NCI-H446 treated with DMSO at 0.1 percent for 48 hours (cell line): ENCODE measurements at places on chromosomes 5 and 9.

DNA sequence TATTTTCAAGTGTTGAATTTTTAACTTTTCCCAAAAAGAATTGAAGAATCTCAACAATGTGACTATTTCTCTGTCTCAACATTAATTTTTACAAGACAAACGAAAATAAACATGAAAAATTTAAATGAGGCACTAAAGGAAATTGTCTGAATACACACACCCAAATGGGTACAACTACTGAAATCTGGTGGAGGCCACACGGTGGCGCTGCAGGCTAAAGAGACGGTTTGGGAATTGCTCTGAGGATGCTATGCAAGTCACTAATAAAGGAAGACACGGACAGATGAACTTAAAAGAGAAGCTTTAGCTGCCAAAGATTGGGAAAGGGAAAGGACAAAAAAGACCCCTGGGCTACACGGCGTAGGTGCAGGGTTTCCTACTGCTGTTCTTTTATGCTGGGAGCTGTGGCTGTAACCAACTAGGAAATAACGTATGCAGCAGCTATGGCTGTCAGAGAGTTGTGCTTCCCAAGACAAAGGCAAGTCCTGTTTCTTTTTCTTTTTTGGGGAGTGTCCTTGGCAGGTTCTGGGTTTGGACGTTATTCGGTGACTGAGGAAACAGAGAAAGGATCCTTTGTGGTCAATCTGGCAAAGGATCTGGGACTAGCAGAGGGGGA is at the start of gene PCDHB10:
PCDHB10 (plus strand) TSS at position 244 of the 616 bp plus-strand sequence; CDS start at position 444, 200 bp downstream.
- no peak for DNase-seq

DNA sequence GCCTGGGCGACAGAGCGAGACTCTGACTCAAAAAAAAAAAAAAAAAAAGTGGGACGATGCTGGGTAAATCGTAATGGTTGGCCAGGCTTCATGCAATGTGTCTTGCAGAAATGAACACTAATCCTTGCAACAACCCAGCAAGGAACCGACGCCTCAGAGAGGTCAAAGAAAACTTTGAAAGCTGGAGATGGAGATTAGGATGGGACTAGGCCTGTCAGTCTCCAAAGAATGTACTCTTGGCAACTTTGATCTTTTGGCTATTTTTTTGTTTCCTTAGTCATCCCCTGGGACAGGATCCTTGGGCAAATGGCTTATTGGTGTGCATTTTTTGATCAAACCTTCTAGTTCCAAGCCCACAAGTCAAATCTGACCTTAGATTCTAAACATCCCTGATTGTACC is 10.6 kb upstream of the PWWP2A start:
- no peak for DNase-seq

- DNase-seq = no peak
Measured at GRCh38 chr9:38074441-38074961, 5.5 kb upstream of the SHB start.

GRCh38 chr9:83572524-83572923 is 34.3 kb upstream of the FRMD3 start:
- no peak for DNase-seq

GRCh38 chr5:174323878-174324281 is 278.4 kb downstream of the NSG2 start:
- no peak for DNase-seq

- DNase-seq = no peak
Measured at GRCh38 chr9:99108131-99108530, 3.2 kb downstream of the TGFBR1 start.

DNA sequence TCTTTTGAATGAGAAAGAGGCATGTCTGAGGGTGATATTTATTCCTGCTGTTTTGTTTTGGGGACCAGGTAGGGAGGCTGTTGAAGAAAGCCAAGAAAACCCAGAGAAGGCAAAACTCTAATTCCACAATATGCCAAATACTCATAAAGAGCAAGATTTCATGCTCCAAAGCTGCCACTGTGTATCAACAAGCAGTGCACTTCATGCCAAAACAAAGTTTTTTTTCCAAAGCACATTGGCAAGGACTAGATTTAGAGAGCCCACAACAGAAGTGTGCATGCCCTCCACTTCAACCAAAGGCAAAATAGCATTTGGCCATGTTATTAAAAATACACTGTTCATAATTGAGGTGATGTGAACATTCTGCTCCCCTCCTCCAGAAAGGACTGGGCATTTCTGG is 229.9 kb downstream of the EBF1 start:
- peak; percentile 68 for DNase-seq

- no peak for DNase-seq
Measured at GRCh38 chr5:17230808-17231525, 13.5 kb downstream of the BASP1 start.

- DNase-seq = no peak
Measured at GRCh38 chr9:37902796-37903646, 906 bp downstream of the SLC25A51 start.

GRCh38 chr9:419571-420171 is 205.0 kb downstream of the DOCK8 start:
- no peak for DNase-seq

DNA sequence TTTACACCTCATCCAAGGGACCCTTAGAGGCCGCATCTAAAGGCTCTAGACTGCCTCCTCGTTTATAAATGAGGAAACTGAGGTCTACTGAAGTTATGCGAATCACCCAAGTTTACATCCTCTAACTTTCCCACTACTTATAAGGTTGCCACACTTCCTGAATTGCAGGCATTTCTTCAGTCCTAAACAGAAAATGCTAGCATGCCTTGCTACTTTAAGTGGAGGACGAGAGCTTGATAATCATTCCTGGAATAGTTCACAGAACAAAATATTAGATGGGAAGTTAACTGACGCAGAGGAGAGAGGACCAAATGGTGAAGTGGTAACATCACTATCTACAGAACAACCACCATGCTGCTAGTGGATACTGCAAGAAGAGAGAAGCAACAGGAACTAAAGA is 85.8 kb downstream of the GNAQ start:
- no peak for DNase-seq

DNA sequence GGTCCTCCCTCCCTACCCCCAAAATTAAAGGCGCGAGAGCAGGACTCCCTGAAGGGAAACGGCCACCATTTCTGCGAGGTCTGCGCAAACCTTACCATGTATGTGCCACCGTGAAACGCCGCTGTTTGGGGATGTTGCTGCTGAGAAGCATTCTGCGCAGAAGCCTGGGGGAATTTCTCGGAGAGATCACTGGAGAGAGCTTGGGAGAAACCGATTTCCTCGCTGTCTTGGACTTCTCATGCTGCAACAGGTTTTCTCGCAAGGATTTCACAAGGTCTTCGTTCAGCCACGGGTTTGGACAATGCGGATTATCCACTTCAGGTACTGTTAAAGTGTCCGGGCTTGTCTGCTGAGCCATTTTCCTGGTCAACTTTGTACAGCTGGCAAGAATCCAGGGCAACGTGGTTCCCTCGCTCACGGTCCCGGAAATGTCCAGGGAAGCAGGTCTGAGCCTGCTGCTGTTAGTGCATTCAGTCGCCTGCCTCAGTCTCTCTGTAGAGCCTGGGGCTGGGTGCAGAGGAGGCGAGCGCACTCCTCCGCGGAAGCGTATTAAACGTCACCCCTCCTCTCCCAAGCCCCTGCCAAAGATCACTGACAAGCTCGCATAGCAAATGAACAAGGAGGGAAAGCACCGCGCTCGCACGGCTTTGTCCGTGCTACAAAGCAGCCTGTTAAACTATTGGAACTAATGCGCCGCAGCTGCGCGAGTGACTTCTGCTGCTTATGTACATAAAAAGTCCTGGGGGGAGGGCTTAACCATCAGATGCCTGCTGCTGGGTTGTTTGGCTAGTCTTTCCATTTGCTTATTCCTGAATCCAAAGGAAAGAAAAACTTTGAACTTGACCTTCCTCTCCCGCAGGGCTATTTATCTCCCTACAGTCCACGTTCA is 125.1 kb downstream of the PDE4D start:
- DNase-seq = peak; percentile 91

GRCh38 chr5:34728236-34728635 is 72.1 kb downstream of the RAI14 start:
- no peak for DNase-seq

DNA sequence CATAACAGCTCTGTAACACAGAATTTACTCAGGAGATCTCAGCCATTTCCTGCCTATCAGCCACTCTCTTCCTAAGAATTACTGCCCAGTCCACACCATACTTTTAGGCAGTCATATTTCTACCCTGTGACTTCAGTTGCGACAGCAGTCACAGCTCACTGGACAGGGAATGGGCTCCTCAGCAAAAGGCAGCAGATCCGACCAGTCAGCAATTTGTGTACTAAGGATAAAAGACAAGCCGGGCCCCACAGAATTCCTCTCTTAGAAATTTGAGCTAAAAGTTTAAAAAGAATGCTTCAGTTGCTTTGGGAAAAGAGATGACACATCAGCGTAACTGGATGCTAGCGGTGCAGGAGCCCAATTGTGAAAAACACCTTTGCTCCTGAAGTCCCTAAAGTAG is 172.1 kb downstream of the ENC1 start:
- DNase-seq = no peak

DNA sequence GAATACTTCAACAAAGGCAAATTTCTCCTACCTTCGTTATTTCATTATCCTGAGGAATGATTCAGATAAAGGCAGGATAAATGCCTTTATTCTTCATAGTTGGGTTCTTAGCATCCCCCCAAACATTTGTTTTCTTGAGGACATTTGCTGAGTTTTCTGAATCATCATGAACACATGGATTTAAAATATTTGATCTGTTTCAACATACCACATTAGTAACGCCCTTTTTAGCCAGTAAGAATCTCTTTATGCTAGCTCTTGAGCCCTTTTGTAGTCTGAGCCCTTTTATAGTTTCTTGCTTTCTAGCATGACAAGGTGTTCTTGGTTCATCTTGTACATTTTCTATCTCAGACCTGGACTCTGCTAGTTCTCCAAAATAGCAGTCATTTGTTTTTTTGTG is 27.9 kb downstream of the SKIC3 start:
- DNase-seq = no peak

GRCh38 chr9:33778700-33779351 is 16.5 kb upstream of the PRSS3 start:
- DNase-seq = peak; percentile 19

DNA sequence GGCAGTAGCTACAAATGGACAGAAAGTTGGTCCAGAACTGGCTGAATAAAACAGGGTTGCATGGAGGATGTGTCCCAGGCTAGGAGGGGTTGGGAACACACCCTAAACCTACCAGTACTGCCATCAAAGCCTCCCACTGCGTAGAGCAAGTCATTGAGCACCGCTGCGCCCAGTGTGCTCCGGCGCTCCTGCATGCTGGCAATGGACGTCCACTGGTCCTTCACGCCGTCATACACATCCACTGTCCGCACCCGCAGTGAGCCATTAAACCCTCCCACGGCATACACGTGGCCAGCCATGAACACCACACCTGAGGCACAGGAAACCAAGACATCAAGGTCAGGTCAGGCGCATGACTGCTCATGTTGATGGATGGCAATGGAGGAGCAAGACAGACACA is 97.0 kb downstream of the KLHL3 start:
- no peak for DNase-seq

DNA sequence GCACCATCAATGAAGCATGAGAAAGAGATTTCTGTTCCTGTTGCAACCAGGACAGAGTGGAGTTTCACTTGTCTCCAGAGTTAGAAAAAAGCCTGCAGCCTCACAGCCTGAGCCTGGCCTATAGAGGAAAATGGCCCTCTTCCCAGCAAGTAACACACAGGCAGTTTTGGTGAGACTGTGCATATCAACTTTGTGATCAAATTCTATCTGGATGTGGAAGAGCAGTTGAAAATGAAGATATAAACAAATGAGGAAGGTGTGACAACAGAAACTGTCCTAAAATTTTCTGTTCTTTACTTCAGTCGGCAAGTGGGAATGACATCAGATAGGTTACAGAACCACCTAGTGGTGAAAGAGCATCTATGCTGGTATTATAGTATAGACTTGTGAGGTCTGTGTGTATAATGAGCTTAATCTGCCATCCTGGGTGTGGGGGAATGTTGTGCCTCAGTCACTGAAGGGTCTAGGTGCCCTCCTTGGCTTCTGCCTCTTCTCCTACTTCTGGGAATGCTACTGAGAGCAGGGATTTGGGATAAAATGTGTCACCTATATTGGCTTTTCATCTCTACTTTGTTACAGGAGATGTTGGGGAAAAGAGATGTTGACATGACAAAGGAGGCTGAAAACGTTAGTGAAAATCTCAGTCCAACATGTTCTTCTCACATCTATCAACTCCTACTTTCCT is 28.2 kb downstream of the YIPF5 start:
- DNase-seq = peak; percentile 20

GRCh38 chr5:144487761-144488160 is 317.1 kb downstream of the KCTD16 start:
- DNase-seq = no peak

DNA sequence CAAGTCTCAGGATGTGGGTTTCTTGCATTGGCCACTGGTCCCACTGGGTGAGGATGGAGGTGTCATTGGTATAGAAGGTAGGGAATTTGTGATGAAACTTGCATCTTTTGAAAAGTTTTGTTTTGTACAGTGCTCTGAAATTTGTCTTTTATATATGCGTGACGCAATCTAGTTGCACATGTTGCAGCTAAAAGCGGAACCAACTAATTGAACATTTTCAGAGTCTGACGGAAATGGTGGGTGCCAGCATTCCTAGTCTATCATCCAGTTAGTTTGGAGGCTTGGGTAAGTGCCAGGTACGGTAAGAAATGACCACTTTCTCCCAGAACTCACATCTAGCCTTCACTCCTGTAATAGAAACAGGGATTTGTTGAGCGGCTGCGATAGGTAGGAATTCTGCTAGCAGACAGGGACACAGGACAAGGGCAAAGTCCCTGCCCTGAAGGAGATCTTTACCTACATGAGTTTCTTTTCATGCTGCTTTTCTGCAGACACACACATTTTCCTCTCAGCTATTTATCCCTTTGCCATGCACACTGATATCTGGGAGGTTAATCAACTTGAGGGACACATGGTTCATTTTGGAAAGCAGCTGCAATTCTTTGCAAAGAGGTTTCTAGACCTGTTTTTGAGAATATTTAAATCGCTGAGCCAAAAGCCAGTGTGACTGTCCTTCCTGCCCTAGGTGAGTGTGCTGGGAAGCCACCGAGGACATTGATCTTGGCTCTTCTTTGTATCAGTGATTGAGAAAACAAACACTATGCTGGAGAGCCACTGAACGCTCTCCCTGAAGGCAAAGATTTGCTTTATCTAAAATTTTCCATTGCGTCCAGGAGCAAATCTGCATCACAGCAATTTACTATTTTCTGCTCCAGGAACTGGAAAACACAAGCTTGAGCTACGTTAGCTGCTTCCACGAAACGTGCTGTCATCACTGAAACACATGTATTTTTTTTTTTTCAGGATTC is 89.7 kb downstream of the DAP start:
- DNase-seq = no peak

- no peak for DNase-seq
Measured at GRCh38 chr5:171433982-171434676, 14.7 kb downstream of the FGF18 start.
